CD4-positive, alpha-beta T cell treated with Interleukin-12 subunit alpha and Interleukin-12 subunit beta, for 1 hour (primary cell): ENCODE measurements at places on chromosomes 1 and 21.

DNA sequence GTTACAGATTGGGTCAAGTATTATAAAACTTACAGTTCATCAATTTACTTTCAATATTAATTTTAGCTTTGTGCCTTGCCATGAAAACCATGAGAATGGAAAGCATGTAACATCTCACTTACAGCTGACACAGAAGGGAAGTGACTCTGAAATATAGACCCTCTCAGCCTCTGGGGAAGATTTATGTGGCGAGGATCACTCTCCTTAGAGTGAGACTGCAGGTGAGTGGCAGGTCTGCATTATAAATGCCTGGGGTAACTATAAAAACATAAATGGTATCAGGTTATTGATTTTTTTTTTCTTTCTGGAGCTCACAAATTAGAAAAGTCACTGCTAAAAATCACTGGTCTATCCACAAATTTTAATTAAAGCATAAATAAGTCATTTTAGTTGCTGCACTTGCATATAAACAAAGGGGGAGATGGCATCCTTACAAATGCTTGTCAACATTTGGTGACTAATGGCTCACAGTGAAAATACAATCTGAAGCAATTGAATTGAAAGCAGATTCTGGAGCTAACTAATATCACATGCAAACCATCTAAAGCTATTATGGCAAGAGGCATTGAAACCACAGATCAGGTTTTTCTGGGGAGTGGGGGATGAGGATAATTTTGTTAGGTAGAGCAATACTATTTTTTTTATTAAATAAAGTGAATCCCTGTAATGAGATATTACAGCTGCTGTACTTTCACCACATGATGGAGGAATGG lies 200.9 kb downstream of the TM2D1 start:
- no peak for DNase-seq

DNA sequence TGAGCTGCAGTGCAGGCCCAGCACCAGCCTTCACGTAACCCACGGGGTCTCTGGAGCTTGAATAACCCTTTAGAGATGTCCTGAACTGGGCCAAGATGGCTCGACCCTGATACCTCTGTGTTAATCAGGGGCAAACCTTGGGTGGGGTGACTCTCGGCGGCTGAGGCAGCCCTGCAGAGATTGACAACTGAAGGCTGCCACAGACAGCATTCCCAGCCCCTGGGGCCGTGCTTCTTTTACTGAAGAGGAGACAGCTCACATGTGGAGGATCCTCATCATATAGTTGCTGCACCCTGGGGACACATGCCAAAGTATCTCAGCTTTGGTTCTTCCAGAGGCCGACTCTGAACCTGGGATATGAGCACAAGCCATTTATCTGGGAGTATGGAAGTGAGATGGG lies 57.3 kb upstream of the PTGFRN start:
- DNase-seq = no peak

DNA sequence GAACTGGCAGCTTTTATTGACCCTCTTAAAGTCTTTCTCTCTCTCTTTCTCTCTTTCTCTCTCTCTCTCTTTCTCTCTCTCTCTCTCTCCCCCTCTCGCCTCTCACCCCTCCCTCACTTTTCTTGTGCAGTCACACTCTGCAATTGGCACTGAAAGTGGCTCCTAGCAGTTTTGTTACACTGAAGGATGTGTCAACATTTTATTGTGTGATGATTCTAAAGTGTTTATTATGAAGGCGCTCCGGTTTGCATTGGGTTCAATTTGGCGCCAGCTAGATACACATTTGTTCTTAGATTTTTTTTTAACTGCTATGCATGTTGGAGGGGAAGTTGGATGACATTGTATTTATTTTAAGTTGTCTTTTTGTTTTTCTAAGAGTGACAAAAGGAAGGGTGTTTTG lies 64.0 kb upstream of the CHRM3 start:
- no peak for DNase-seq

DNA sequence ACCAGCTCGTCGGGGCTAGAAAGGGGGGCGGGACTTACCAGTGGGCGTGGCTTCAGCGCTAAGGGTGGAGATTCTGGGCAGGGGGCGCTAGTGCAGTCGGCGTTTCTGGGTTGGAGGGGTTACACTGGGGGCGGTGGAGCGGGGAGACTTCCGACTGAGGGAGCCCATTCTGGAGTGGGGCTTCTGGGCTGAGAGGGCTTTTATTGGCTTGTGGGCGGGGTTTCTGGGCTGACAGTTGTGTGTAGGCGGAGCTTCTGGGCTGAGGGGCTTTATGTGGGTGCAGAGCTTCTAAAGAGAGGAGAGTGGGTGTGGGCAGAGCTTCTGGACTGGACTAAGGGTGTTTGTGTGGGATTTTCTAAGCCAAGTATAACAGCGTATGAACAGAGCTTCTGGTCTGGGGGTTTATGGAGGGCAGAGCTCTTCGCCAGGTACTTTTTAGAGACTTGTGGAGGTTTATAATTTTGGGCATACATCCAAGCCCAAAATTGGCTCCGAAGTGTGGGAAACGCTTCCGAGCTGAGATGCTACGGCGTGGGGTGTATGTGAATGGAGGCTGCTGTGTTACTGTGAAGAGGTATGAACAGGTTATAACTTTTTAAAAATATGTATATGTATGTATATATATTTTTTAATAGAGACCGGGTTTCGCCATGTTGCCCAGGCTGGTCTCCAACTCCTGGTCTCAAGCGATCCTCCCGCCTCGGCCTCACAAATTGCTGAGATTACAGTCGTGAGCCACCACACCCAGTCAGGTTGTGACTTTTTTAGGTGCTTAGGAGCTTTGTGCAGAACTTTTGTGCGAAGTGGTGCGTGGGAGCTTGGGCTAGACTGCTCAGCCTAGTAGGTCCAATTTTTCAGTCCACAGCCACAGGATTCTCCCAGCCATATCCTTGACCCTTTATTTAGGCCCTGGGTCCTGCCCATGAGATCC lies 825 bp downstream of the TMEM39B start:
- DNase-seq = no peak

- DNase-seq = peak; percentile 11
Measured at GRCh38 chr1:52364235-52364839, 1.7 kb downstream of the CC2D1B start.

DNA sequence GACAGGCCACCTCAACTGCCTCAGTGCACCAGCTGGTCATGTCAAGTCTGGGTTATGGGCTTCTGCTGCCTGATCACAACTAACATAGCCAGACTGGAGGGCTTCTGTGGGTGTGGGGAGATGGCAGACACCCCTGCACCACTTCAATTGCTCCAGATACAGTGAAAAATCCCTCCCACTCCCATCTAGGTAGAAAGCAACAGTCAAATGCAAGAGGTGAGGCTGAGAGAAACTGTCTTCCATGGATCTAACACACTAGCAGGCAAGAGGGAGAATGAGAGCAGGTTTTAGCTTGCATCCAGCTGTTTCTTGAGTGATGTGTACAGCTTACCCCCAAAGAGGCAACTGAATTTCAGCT lies 10.8 kb downstream of the KCNA2 start:
- no peak for DNase-seq

DNA sequence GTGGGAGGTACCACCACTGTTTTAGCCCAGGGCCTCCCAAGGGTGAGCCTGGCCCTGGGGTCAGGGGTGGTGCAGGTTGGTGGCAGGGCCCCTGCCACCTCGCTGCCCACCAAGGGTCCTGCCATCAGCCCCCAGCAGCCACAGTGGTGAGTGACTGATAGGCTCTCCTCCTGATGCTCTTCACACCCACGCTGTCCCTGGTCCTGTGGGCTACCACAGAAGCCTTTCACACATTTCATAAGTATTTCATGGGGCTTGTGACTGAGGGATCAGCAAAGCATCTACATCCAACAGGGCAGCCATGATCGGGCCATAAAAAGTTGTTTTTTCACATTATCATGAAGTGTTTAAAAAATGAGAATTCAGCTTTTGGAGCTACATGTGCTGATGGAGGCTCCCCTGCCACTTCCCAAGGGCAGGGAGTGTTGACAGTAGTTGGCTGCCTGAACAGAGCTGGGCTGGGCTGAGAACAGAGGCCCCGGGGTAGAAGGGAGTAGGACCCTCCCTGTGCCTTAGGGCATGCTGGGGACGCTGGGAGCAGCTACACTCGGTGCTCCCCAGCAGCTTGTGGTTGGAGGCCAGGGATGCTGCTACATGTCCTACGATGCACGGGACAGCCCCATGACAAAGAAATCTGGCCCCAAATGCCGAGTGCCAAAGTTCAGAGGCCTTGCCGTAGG lies 73.1 kb upstream of the TMEM51 start:
- DNase-seq = no peak

DNA sequence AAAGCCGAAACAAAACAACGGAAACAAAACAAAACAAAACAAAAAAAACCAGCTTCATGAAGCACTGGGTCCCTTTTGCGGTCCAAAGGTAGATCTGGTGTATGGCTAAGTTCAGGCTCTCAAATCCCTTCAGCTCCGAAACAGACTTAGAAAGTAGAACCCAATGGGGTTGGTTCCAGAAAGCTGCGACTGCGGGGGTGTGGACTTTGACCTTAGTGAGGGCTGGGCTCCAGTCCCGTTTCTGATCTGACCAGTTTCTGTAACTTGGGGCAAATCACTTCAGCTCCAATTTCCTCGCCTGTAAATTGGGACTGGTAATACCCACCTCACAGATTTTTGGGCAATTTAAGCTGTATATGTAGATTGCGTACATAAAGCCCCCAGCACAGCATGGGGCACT lies 105.2 kb downstream of the ZSCAN20 start:
- no peak for DNase-seq

DNA sequence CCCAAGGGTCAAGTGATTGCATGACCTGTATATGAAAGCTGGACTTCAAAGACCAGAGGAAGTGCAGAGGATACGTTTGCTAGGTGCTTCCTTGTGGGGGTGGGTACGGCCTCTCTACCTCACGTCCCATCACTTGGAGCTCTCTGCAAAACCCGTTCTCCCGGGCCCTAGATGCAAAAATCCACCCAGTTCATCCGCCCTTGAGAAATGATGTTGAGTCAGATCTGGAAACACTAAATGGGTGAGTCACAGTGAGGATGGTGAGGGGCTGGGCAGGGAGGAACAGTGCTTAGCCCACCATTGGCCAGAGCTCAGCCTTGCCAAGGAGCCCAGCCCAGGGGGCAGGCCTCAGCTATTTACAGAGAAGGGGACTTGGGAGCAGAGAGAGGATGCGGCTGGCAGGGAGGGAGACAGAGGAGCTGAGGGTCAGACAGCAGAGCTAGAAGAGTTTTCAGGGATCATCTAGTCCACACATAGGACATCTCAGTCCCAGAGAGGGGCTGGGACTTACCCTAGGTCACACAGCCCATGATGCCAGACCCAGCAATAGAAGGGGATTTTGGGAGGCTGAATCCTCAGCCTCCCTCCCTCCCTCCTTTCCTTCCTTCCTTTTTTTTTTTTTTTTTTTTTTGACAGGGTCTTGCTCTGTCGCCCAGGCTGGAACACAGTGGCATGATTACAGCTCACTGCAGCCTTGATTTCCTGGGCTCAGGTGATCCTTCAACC lies 14.6 kb downstream of the ARHGEF10L start:
- DNase-seq = no peak

DNA sequence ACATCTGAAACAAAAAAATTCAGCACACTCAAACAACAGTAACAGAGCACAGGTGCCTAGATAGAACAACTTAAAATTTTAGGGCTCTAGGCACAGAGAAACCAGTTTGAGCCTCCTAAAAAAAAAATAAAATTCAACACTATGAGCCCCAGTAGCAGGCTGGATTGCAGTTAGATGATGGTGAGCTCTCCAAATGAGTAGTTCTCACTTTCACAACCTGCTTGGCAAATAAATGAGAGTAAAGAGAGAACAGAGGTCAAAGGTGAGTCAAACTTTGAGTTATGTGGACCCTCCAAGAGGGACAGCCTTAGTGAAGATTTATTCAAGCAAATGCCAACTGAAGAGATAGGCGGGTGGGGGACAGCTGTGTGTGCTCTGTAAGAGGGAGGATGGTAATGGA lies 3.6 kb downstream of the BEND5 start:
- DNase-seq = no peak

DNA sequence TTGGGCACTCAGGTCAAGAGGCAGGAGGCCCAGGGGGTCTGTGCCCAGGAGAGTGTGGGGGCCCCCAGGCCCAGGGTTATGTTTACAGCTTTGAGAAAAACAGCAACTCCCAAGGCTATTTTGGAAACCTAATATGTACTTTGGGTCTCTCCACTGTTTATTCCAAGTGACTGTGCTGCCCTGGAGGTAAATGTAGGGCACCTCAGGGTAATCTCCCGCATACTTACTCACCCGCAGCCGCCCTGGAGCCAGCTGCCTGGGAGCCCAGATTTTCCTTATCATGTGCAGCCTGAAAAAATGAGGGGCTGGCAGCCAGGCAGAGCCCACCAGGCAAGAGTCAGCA lies 20.0 kb downstream of the IFFO2 start:
- DNase-seq = no peak

GRCh38 chr1:94602802-94603625 lies 61.5 kb upstream of the F3 start:
- DNase-seq = no peak

- DNase-seq = no peak
Measured at GRCh38 chr1:107883562-107883961, 81.4 kb downstream of the VAV3 start.

- DNase-seq = no peak
Measured at GRCh38 chr1:33606272-33606671, 133.8 kb downstream of the ZSCAN20 start.

- DNase-seq = no peak
Measured at GRCh38 chr21:46195595-46196195, 11.4 kb upstream of the SPATC1L start.

GRCh38 chr1:57908147-57908890 lies 484.5 kb upstream of the DAB1 start:
- no peak for DNase-seq

DNA sequence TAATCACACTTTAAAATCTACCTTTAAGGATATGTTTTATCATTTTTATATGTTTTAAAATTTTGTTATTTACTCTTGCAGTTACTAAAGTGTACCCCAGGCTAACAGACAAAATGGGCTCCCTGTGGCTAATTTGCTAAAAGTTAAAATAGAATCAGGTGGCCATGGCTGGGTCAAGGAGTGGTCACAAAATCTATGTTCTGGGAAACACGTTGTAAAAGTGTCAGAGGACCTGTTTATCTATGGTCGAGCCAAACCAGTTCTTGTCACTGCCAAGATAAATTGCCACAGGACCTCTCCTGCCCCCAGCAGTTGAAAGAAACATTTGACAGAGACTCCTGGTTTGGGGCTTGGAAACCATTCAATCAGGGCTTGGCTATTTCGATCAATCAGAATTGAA lies 21.2 kb upstream of the TTLL7 start:
- DNase-seq = no peak

- DNase-seq = peak; percentile 6
Measured at GRCh38 chr1:185157599-185158412, 839 bp downstream of the SWT1 start.

GRCh38 chr1:114345930-114346479 lies 165.0 kb downstream of the TRIM33 start:
- DNase-seq = no peak

DNA sequence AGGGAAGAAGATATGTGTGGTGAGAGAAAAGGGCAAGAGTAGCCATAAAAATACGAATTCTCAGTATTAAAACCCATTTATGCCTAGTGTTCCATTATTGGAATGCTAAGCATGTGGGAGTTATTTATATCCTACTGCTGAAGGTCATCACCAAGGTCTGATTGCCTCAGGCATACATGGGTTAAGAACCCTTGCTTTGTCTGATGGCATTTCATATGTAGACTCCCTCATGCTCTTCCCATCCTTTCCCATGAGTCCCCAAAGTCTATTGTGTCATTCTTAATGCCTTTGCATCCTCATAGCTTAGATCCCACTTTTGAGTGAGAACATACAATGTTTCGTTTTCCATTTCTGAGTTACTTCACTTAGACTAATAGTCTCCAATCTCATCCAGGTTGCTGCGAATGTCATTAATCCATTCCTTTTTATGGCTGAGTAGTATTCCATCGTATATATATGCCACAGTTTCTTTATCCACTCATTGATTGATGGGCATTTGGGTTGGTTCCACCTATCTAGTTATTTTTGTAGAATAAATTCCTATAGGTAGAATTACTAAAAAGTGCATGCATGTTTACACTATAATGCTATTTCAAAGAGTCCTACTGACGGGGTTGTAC lies 172.5 kb downstream of the DYRK1A start:
- no peak for DNase-seq
